ENCODE measurements at places on chromosomes 2 and 18.

DNA sequence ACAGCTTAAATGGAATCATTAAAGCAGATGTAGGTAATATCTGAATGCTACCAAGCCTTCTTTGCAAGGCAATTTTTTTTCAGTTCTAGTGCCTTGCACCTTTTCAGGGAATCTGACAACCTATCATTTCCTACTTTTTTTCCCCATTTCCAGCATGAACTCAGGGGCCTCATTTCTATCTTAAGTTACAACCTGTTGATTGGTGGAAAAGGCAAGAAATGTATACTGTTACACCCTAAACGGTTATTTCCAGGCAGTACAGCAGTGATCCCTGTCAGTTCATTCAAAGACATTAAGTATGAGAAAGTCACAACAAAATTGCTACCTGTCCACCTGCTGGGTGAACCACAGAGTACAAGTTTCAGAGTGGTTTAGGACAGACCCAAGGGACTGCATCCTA lies 171.2 kb upstream of the PIK3C3 start:
- DNase-seq = no peak

DNA sequence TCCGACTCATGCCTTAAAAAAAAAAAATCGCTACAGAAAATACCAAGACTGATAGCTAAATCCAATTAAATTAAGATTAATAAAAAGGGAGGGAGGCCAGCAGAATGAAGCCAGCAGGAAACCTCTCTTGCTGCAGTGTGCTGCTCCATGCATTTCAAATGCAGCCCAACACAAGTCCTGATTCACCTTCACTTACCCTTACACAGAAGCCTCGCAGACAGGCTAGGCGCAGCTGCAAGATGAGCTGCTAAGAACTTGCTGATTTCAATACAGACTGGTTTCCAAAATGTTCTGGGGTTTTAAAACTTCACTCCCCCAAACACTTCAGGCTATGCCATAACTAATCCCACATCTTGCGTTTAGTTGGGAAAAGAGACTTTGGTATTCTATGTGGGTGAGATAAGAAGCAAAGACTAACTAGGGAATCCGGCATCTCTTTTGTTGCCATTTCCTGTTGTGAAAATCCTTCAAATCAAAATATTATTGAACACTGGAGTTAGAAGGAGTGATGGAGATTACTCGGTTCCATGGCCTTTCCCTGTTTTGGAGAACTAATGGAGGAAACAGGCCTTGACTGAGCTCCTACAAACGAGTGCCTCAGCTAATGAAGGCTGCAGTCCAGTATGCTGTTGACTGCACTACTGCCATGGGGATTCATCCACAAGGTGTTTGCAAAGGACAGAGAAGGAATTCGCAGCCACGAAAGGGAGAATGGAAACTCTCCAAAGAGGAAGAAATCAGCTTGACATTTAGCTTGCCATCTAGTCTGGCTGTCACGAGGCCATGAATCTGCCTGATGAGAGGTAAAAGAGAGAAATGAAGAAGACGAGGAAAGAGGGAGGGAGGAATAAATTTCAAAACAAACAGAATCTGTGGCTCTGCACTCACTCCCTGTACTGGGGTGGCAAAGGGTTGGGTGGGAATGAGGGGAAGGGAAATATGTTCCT lies 67.3 kb downstream of the CLHC1 start:
- DNase-seq = no peak

DNA sequence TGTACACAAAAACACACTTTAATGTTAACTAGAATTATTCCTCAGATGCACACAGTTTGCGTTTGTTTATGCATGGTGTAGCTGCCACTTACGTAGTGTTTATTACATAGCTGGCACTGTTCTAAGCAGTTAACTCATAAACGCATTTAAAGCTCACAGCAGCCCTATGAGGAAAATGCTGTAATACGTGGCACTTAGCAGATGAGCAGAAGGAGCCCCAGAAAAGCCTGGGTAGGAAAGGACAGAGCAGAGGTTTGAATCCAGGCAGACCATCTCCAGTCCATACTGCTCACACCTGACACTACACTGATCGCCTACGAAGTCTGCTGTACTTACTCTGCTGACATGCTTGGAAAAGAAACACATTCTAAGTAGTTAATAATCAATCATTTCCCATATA lies 66.6 kb downstream of the BCL2 start:
- DNase-seq = no peak

DNA sequence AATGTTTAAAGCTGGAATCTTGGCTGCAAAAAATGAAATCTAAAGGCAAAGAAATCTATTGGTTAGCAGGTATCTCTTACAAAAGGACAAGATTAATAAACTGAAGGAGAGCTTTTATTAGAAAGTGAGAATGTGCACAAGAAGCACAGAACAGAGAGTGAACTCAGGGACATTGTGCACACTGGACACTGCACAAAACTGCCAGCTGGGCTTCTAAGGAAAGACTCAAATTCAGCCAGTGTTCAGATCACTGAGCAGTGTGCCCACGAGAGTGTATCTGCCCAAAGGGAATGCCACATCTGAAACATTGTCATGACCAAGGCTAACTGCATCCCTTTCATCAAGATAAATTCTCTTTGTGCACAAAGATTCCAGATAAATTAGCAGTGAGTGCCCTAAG lies 129.7 kb upstream of the KCNH7 start:
- DNase-seq = no peak

GRCh38 chr2:165450156-165450555 lies 19.3 kb upstream of the CSRNP3 start:
- DNase-seq = no peak

DNA sequence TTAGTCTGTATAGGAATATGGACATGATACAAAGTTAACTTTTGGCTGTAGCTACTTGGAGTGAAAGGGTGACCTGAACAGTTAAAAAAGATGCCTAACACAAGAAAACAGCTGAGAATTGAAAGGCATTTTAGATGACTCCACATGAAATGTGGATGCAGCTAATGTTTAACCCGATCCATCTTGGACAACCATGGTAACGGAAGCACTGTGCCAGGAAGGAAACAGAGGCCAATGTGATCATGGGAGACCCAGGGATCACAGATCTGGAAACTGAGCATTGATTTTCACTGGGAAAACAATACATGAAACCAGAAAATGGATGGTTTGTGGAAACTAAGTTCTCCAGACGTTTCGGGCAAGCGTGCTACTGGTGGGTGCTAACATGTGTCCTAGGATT lies 669.1 kb downstream of the GALR1 start:
- DNase-seq = no peak
